CD4-positive, alpha-beta T cell treated with Interleukin-4 for 4 hours (primary cell): ENCODE measurements at places on chromosomes 1 and 21.

- DNase-seq = no peak
Observed at GRCh38 chr1:229340496-229340895, 2.4 kb downstream of the CCSAP start.

DNA sequence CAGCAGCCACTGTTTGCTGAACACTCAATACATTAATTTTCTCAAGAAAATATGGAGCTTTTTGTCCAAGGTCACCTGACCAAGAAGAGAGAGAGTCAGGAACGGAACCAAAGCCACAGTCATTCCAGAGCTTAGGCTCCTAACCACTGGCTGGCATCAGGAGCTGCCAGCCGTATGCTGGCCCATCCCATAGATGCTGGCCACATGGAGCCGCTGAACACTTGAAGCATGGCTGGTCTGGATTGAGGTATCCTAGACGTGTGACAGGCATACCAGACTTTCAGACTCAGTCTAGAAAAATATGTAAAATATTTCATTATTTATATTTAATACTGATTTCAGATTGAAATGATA lies 458.7 kb downstream of the MATN1 start:
- DNase-seq = no peak

DNA sequence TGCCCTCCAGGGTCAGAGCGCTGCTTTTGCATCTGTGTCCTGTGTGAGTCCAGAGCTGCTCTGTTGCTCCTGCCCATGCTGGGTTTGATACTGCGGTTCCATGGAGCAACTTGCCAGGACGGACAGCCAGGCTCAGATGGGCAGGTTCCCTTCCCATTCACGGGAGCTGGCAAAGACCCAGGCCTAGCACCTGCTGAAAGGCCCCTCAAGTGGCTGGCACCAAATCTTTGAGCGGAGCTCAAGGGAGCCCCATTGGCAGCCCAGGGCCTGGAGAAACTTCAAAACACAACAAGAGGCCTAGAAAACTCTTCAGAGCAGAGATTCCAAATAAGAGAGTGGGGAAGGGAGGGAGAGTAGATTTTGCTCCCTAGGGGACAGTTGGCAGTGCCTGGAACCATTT lies 97.2 kb downstream of the ACTL8 start:
- DNase-seq = no peak

DNA sequence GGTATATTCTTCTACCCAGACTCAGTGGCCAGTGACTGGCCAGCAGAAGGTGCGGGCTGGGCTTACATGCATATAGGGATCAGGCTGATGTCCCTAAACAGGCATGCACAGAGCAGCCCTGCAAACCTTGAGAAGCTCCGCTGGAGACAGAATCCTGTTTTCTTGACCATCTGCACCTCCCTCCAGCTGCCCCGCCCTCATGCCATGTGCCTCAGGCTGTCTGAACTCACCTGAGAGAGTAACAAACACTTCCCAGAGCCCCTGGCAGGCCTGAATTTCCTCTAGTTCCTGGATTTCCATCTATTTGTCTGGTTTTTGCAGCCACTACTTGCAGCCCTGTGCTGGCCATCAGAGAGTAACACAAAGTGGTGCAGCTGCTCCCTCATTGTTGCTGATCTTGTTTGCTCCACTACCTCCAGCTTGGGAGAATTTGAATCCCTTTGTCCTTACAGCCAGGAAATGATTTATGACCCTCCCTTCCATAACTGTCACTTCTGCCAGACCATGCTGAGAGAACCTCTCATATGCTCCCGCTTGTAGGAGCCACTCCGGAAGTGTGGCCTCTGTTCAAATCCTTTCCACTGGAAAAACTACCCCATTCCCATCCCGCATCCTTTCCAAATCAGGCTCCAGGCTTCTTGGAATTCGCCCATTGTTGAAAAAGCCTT lies 113.6 kb downstream of the NMNAT2 start:
- DNase-seq = no peak

- DNase-seq = no peak
Observed at GRCh38 chr1:13830616-13831280, 130.8 kb downstream of the PRDM2 start.

DNA sequence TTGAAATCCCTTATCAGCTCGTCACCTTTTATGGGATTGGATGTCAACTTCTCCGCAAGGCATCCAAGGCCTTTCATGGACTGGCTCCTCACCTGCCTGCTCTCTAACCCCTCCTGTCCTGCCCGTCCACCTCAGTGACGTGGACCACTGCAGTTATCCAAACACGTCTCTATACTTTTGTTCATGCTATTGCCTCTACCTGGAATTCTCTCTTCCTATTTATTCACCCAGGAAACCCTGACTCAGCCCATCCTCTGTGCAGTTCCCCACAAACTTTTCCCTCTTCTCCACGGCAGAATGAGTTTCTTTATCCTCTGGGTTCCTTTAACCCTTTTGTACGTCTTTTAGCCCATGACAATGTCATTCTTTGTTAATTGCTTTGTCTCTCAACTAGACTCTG lies 5.1 kb upstream of the UTP25 start:
- no peak for DNase-seq

GRCh38 chr1:110916669-110917306 lies 43.8 kb downstream of the CD53 start:
- DNase-seq = peak; percentile 48

DNA sequence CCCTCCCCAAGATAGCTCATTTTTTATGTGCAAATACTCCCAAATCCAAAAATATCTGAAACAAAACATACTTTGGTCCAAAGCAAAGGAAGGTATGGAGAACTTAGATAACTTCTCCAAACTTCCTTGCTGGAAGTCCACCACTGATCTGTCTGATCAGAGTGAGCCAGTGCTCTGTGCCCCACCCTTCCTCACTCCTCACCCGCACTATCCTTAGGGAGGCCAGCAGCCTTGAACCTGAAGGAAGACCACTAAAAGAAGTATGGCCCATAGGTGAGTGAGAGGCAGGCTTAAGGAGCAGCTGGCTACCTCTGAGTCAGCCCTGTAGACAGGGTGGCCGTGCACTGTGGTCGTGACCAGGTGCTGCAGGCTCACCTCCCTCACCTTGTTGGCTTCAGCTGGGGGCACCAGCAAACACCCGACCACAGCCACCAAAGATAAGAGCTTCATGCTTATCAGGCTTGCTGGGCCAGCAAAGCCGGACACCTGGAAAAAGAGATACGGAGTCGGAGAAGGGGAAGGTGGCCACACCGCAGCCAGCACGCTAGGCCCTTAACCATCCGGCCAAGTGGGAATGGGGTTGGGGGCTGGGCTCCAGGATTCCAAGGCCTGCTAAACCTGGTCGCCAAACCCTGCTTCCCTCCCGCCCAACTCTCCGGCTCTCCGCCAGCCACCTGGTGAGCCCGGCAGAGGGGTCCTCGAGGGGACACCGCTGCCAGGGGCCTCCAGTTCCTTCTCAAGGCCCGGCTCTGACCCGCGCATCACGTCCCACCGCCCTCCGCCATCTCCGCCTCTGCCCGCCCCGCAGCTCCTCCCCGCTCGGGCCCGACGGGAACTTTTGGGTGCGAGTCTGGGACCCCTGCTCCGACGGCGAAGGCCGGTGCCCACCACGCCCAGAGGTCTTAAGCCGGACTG lies 543 bp downstream of the TMEM9 start:
- DNase-seq = no peak

- no peak for DNase-seq
Observed at GRCh38 chr1:211474451-211474850, 17.5 kb downstream of the RD3 start.

- no peak for DNase-seq
Observed at GRCh38 chr1:178284058-178284457, 190.2 kb downstream of the RASAL2 start.

GRCh38 chr1:39818482-39818881 lies 29.8 kb upstream of the BMP8B start:
- no peak for DNase-seq

GRCh38 chr1:177274687-177275211 lies 104.0 kb downstream of the BRINP2 start:
- no peak for DNase-seq

DNA sequence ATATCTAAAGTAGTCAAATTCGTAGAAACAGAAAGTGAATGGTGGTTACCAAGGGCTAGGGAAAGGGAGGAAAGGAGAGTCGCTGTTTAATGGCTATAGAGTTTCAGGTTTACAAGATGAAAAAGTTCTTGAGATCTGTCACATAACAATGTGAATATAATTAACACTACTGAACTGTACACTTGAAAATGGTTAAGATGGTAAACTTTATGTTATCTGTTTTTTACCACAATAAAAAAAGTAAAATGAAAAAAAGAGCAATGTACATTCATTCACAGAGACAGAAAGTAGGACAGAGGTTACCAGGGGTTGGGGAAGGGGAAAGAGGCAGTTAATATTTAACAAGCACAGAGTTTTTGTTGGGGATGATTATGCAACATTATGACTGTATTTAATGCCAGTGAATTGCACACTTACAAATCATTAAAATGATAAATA lies 53.3 kb upstream of the SEC16B start:
- no peak for DNase-seq

- DNase-seq = peak; percentile 10
Observed at GRCh38 chr1:40948741-40949443, 30.6 kb upstream of the CTPS1 start.

DNA sequence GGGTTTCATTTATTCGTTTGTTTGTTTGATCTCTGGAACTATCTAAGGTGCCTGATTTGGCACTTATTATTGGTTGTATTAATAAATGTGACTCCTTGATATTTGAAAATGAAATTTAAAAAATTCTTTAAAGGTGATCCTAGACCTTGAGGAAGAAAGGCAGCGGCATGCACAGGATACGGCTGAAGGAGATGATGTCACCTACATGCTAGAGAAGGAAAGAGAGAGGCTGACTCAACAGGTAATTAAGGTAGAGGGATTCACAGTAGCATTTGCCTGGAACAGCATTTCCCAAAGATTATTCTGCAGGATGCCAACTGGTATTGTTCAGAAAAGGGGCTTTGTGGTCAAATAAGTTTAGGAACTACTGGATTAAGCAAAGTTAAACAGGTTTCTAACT lies 54.4 kb upstream of the WNT2B start:
- DNase-seq = no peak

GRCh38 chr1:238465449-238465848 lies 574.7 kb upstream of the ZP4 start:
- no peak for DNase-seq

DNA sequence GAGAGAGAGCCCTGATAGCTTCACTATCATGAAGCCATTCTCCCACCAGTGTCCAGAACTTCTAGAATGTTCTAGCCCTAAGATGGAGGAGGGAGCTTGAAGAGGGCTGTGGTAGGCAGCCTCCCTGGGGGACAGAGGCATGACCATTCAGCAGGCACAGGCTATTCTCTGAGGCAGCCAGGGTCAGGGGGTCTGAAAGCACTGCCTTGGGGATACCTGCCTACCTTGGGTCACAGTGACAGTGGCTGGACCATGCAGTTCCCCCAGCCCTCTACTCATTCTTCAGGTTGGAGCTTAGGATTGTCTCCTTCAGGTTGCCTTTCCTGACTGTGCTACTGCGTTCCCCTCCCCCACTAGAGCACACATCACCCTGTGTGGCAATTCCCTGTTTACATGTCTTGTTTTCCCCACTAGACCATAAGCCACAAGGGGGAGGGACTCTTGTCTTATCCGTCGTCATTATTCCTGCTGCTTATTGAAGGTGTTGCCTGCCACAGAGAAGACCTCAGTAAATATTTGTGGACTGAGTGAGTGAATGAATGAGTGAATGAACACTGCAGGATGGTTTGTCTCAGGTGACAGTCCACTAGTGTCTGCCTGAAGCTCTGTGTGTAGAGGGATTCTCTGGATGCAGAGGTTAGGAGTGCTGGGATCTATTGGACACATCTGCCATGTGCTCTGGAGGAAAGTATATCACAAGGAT lies 5.2 kb downstream of the ZDHHC18 start:
- DNase-seq = peak; percentile 29

DNA sequence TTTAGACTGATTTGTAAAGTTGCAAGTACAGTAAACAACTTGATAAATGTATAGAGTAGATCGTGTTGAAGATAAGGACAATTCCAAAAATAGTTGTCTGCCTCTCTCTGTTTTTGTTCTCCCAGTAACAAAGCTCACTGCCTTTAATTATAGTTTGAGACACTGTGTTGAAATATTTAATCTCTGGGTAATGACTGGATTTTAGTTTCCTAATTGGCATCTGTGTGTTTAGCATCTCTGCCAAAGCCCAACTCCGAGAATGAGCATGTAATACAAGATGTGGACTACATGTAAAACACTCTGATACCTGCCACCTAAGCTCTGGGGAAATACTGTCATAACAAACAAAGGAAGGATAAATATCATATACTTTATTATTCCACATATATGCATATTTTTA lies 27.7 kb upstream of the SDE2 start:
- no peak for DNase-seq

DNA sequence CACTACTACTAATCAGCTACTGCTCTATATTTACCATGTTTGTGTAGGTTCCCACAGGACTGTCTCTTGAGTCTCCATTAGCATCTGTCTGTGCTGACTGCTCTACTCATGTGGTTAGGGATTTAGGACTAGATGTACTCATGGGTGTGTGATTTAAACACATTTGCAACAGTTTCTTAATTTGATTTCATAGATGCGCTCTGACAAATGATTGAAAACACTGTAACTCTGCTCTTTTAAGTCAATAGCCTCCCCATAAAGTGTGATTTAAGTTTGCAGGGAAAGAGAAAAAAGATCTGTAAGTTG lies 809.3 kb downstream of the NCAM2 start:
- no peak for DNase-seq

DNA sequence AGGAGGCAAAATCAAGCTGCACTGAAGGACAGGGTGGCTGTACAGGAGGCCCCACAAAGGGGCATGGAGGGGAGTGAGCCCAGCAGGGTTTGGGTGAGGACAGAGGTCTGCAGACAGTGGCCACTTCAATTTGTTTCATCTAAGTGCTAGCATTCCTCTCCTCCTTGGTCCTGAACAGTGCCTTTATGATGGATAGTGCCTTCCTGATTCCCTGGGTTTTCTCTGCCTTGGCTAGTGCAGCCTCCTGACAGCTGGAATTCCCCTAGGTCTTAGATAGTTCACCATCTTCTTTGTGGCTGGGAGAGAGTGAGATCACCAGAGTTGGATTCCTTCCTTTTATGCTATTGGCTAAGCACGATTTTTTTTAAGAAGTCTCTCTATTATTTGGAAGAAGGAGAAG lies 3.8 kb upstream of the HPCAL4 start:
- DNase-seq = no peak

GRCh38 chr1:1146596-1146995 lies 27.1 kb upstream of the TTLL10 start:
- DNase-seq = no peak

- no peak for DNase-seq
Observed at GRCh38 chr1:30325085-30325935, 398.1 kb downstream of the MATN1 start.

GRCh38 chr1:211687462-211688215 lies 12.2 kb upstream of the NEK2 start:
- no peak for DNase-seq

GRCh38 chr1:214116258-214116657 lies 128.5 kb downstream of the PROX1 start:
- no peak for DNase-seq
